Stimulated activated CD4-positive, alpha-beta T cell treated with anti-CD3 and anti-CD28 coated beads, Interleukin-2, amount 100 ng/mL, for 24 hours (primary cell): ENCODE measurements at places on chromosomes 3 and 15.

GRCh38 chr15:94412979-94413746 is 181.8 kb downstream of the MCTP2 start:
- DNase-seq = no peak

DNA sequence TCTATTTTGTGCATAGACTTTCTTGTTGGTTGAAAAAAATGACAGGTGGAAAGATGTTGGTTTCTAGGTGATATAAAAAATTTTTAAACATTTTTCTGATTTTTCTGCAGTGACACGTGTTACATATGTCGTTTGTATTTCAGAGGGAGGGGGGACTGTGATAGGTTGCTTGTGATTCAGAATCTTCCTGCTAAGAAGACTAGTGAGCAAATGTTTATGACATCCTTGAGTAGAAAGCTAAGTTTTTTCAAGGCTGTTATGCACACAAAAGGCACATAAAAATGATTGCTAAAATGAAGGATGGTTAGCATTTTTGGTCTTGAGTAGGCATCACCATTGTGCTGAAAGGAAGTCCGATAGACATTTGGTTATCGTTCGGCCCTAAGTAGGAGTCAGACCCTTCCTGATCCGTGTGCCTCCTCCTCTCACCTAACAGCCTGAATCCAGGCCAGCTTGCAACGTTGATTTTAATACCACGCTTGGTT is 1.5 kb downstream of the ZNF639 start:
- no peak for DNase-seq

GRCh38 chr15:91126080-91126479 is 26.0 kb downstream of the SV2B start:
- no peak for DNase-seq

GRCh38 chr3:95434491-95434890 is 1371.6 kb downstream of the NSUN3 start:
- DNase-seq = no peak

DNA sequence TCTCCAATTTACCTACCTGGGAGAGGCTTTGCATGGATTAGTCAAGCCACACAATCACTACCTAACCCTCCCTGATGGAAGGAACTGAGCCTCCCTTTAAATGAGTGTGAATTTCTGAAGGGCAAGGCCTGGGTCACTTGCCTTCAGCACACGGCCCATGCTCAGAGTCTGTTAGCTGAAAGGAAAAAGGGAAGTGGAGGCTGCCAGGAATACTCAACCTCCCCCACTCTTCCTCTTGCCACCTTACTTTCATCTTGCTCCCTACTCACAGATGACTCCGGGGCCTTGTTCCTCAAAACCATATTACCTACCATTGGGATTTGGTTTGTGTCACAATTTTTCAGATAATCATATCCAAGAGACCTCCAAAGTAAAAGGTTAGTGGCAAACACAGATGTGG is 220.0 kb downstream of the ABHD5 start:
- no peak for DNase-seq

DNA sequence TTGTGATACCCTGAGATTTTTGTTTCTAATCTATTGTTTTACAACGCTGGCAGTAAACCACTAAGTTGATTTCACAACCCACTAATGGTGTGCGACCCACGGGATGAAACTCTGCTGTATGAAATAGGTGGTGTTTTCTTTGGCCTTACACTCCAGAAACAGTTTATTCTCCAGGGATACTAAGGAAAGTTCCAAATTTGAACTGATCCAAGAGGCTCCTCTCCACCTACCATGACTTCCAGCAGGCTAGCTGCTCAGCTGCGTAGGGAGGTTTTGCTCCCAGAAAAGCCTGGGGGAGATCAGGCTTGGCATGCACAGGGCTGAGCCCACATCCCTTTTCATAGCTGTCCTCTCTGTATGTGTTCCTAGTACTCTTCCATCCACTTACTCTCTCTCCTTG is 71.5 kb downstream of the FAM174B start:
- no peak for DNase-seq

DNA sequence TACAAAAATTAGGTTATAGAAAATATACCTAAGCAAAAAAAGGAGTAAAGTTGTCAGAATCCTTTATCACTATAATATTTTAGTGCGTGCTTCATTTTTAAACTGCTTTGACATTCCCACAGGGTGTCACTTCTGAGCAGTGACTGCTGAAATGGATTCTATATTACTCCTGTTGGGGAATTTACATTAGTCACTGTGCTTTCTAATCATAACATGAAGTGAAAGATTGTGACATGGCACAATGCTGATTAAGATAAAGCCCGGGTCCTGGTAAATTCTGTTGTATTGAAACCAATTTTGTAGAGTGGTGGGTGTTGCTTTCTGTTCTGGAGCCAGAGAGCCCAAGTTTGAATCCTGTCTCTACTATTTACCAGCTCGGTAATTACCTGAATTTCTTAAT is 36.4 kb upstream of the EHHADH start:
- no peak for DNase-seq

GRCh38 chr15:80992006-80992405 is 2.4 kb upstream of the MESD start:
- DNase-seq = no peak

- no peak for DNase-seq
These were observed 147.3 kb upstream of the UBE2E2 start for GRCh38 chr3:23055733-23056376.

GRCh38 chr3:181860235-181860634 is 148.5 kb downstream of the SOX2 start:
- DNase-seq = no peak

DNA sequence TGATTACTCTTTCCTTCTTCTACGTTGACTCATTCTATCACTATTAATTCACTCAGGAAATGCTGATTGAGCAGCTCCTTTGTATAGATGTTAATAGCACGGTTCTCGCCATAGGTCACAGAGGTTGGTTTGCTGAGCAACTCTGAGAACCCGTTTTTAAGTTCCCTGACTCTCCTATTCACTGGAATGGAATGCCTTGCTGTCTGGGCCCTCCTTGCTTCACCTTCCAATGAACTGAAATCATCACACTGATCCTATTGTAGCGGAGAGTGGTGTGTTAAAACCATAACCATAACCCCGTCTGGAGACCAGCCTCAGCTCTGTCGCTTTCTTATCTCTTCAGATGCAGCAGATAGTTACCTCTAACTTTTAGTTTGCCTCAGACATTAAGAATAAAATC is 323.6 kb downstream of the GABRB3 start:
- no peak for DNase-seq

DNA sequence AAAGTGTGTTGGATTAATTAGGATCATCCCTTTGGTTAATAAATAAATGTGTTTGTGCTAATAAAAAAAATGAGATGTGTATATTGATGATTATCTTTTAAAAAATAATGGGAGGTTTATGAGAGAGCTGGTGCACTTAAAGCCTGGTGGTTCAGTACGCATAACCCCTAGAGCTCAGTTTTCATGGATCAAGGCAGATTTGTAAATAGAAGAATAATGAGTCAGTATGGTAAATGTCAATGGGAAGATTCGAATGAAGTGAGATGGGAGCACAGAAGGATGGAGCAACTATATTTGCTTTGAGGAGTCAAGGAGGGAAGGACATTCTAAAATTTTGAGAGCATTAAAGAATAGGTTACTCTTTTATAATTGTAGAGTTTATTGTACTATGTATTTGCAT is 35.4 kb downstream of the AKAP13 start:
- no peak for DNase-seq

DNA sequence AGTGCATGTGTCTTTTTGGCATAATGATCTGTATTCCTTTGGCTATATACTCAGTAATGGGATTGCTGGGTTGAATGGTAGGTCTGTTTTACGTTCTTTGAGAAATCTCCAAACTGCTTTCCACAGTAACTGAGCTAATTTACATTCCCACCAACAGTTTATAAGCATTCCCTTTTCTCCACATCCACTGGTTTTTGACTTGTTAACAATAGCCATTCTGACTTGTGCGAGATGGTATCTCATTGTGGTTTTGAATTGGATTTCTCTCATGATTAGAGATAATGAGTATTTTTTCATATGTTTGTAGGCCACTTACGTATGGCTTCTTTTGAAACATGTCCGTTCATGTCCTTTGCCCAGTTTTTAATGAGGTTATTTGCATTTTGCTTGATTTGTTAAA is 117.7 kb downstream of the CHCHD4 start:
- DNase-seq = no peak

GRCh38 chr15:75131269-75131643 is 70.4 kb upstream of the C15orf39 start:
- no peak for DNase-seq

DNA sequence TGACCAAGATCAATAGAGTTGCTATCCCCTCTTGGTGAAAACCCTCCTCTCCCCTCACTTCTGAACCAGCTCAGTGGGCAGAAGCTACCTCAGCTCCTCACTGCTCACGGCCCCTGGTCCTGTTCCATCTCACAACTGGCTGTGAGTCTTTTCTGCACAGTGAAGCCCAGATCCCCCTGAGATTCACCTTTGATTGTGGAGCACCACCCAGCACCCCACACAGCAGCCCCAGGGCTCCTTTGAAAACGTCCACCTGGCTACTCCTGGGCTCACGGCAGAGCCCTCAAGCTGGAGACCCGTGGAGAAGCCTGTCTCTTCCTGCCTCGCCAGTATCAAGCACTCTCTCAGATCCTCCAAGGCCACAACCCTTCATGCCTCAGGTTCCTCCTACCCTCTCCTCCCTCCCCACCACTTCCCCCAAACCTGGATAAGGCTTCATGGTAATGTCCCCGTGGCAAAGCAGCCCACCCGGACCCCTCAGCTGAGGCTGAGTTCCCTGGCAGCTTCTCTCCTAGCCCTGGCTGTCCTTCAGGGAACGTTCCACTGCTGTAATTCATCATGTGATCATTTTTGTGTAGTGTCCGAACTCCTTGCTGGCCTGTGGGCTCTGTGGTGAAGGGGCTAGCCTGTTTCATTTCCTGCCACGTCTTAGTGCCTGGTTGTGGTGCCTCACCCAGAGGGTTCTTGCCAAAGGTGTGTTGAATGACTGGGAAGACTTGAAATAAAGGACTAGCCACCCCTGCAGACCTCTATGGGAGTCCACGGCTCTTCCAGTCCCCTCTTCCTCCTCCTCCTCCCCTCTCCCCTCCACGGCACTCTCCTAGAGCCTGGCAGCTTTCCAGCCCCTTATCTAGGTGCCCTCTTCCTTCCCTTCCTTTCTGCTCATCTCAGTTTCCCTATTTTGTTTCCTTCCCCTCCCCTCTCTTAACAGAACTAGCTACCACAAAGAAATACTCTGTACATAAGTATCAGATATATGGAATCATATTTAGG is 44.5 kb downstream of the KY start:
- DNase-seq = no peak

GRCh38 chr3:114846779-114847178 is 300.3 kb downstream of the ZBTB20 start:
- DNase-seq = no peak

DNA sequence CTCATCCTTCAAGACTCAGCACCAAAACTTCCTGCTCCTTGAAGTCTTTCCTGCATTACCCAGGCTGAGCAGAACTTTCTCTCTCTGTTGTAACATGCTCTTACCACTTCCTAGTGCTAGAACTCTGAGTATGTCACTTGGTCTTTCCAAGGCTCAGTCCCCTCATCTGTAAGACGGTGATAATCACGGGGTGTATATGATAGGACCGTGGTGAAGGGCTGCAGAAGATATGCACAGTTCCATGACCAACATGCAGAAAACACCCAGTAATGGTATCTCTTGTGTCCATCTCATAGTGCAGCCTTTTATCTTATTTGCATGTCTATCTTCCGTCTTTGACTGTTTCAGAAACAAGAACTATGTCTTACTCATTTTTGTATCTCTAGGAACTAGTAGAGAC is 154.5 kb downstream of the ZNF621 start:
- no peak for DNase-seq

- DNase-seq = no peak
These were observed 151.2 kb downstream of the PLCL2 start for GRCh38 chr3:17035966-17036365.

DNA sequence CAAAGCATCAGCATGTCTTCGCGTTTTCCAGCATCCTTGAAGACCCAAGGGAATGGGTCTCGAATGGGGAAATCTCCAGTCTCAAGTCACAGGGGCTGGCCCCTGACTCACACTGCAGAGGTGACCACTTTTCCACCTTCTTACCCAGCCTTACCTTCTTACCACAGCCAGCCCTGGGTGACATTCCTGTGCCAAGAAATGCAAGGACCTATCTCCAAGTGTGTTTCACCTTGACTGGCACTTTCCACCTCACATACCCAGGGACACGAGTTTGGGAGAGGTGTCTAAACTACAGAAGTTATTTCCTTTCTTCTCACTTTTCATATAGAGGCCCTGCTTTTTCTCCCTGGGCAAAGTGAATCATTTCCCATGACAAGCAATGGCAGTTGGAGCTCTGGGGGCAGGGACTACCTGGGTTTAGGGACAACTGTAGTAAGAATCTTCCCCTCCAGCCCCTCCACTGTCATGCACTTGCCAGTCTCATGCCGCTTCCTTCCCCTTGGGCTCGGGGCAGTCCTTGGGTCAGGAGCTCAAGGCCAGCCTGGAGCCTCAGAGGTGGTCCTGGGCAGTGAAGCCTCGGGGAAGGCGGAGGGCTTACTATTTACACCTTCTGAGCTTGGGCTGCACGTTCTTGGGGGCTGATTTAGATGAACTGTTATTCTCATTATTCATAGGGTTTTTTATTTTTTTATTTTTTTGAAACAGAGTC is 16.8 kb downstream of the PAQR5 start:
- no peak for DNase-seq

- no peak for DNase-seq
These were observed 276.9 kb downstream of the TLE3 start for GRCh38 chr15:69820819-69821218.

GRCh38 chr3:145959457-145960088 is 201.4 kb downstream of the PLOD2 start:
- no peak for DNase-seq

GRCh38 chr3:93855401-93855800 is 118.3 kb downstream of the PROS1 start:
- DNase-seq = no peak

GRCh38 chr3:174330303-174330702 is 528.8 kb upstream of the NAALADL2 start:
- no peak for DNase-seq

DNA sequence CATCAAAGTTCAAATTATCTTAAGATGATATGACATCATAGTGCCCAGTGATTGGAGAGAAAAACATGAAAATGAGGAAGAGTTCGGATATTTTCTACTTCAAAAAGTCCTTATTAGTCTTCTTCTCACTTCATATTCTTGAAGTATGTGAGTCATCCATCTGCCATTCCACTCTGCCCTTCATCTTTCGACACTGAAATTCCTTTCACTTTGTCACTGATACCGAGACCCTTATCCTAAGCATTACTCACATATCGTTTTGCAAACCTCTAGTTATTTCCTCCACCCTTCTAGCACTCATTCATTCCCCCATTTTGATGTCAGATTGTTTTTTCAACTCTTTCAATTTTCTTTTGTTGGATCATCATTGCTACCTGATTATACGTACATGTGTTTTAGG is 4.0 kb downstream of the OR5H14 start:
- DNase-seq = no peak
